Bladder microvascular endothelial cell (primary cell): ENCODE measurements at places on chromosomes 3 and 15. TPM values are rescaled to one million over a fixed set of nuclear protein-coding genes. Genes with fewer than 3 reads are reported as not detected.

The RHCG gene
- total RNA-seq, result under 0.01 TPM in 1 of 2 replicates, not detected in the other

The ARNT2 gene
- total RNA-seq, result under 0.01 and 0.44 TPM in 2 replicates

The CSTA gene
- not detected in 2 replicates for total RNA-seq

The LAMB2 gene
- 745 and 1,550 TPM in 2 replicates for total RNA-seq

The XCR1 gene
- not detected in 2 replicates for total RNA-seq

The CD80 gene
- 0.06 TPM in 1 of 2 replicates, not detected in the other for total RNA-seq

The CLDND1 gene
- total RNA-seq, result 76.4 and 152 TPM in 2 replicates

The PPARG gene
- 9.4 and 101 TPM in 2 replicates for total RNA-seq

The FAM227B gene
- 1.3 and 3.3 TPM in 2 replicates for total RNA-seq

The C15orf62 gene
- total RNA-seq, result 1.1 and 1.6 TPM in 2 replicates

The CD86 gene
- total RNA-seq, result not detected in 2 replicates

The CHST2 gene
- 3.4 and 4.8 TPM in 2 replicates for total RNA-seq

The IRAK2 gene
- total RNA-seq, result 22.5 and 44.3 TPM in 2 replicates

The ACTRT3 gene
- 1.5 and 2.0 TPM in 2 replicates for total RNA-seq

The ITIH4 gene
- 0.38 TPM in 1 of 2 replicates, not detected in the other for total RNA-seq

The ECE2 gene
- not detected in 2 replicates for total RNA-seq

The RBMS3 gene
- total RNA-seq, result 24.9 and 29.1 TPM in 2 replicates

The SAMD7 gene
- total RNA-seq, result not detected in 2 replicates

The HYAL1 gene
- total RNA-seq, result 7.2 and 7.6 TPM in 2 replicates

The NPAP1 gene
- total RNA-seq, result not detected in 2 replicates

The TUSC7 gene
- not detected in 2 replicates for total RNA-seq

The FSTL1 gene
- total RNA-seq, result 222 and 671 TPM in 2 replicates

The GUCA1C gene
- not detected in 2 replicates for total RNA-seq

The CEMIP gene
- total RNA-seq, result 0.32 and 0.50 TPM in 2 replicates

The SHQ1 gene
- total RNA-seq, result 12.6 and 16.0 TPM in 2 replicates

The WDR93 gene
- under 0.01 TPM in 1 of 2 replicates, not detected in the other for total RNA-seq

The TRH gene
- not detected in 2 replicates for total RNA-seq

The CPNE9 gene
- not detected in 2 replicates for total RNA-seq

The STARD9 gene
- total RNA-seq, result 19.1 and 28.1 TPM in 2 replicates

The ARGFX gene
- total RNA-seq, result not detected in 2 replicates

The MIX23 gene
- total RNA-seq, result 28.3 and 29.6 TPM in 2 replicates

The GATM gene
- total RNA-seq, result 0.49 TPM in 1 of 2 replicates, not detected in the other

The FRMD4B gene
- 34.6 and 82.0 TPM in 2 replicates for total RNA-seq

The CPA3 gene
- total RNA-seq, result 0.31 and 1.5 TPM in 2 replicates

The GP5 gene
- 0.06 TPM in 1 of 2 replicates, not detected in the other for total RNA-seq

The TIMP4 gene
- total RNA-seq, result 0.82 and 0.97 TPM in 2 replicates

The TLR9 gene
- total RNA-seq, result under 0.01 and 0.06 TPM in 2 replicates

The PLA2G4B gene
- 0.16 and 1.7 TPM in 2 replicates for total RNA-seq

The OXTR gene
- total RNA-seq, result 0.32 and 1.1 TPM in 2 replicates

The ENTPD3 gene
- not detected in 2 replicates for total RNA-seq
